Fibroblast of skin of abdomen (primary cell): ENCODE measurements at places on chromosomes 12 and 14.

DNA sequence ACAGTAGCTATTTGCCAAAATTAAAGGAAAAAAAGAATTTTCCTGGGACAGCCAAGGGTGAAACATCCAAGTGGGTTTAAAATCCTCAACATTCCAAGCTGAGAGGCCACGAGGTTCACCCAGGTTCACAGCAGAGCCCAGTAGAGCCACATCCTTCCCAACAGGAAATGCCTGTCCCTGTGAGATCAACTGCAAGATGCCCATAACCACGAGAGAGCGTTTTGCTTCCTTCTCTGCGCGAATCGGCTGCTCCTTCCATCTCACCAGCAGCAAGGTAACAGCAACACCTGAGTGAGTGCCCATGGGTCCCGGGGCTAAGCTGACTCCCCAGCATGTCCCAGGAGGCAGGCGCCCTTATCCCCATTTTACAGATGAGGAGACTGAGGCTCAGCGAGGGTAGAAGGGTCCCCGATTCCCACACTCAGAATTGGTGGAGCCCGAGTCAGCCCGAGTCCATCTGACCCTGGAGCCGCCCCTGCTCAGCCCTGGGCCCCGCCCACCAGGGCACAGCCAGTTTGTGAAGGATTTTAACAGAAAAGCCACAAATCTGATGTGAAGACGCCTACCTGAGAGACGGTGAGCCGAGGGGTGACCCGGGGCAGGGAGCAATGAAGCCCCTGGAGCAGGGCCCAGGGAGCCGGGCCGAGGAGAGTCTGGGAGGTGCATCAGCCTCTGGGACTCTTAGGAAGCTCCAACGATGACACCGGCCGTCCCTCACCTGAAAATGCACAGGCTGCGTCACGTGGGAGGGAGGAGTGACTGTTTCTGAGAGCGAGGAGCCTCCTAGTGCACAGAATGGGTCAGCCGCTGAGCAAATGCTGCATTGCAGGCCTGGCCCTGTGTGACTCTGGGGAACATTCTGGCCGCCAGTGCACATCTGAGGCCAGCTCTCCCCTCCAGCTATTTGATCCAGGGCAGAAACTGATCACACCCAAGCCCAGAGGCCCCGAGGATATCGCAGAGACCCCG lies 236.9 kb upstream of the SFSWAP start:
- DNase-seq = no peak

- DNase-seq = no peak
Observed at GRCh38 chr14:33486332-33486890, 464.5 kb downstream of the EGLN3 start.

DNA sequence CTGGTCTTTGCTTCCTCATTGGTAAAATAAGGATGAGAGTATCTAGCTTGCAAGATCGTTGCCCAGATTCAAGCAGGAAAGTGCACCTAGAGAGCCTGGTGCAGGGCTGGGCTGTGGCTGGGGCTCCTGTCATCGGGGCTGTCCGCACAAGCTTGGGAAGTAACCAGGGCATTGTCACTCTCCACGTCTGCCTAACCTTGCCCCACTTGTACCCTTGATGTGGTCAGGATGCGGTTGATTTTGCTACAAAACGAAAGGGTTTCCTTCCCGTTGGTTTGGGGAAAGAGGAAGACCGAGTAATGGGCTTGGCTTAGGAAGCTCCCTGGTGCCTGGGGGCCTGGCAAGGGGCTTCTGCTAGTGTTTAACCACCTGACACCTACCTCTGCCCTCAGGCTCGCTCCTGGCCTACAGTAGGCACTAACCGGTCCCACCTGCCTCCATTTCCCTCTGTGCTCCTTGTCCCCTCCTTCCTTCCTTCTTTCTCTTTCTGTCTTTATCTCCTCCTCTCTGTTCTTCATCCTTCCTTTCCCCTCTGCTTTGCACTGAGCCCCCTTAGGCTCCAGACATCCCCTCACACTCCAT lies 21.8 kb downstream of the MVK start:
- DNase-seq = no peak

DNA sequence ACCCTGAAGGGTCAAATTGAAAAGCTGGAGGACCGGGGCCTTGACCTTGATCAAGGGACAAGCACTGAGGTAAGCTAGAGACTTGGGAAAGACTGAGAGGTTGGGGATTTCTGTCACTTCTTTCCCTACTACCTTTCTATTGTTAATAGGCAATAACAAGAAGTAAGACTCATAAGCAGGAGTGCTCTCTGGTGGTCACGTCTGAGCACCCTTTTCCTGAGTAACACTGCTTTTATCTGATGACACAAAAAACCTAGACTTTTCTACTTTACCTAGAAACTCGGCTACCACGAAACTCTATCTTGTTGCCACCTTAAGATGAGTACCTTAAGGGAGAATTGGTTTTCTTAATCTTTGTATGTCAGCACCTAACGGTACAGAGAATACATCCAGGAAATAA lies 35.5 kb upstream of the PPFIBP1 start:
- DNase-seq = no peak

DNA sequence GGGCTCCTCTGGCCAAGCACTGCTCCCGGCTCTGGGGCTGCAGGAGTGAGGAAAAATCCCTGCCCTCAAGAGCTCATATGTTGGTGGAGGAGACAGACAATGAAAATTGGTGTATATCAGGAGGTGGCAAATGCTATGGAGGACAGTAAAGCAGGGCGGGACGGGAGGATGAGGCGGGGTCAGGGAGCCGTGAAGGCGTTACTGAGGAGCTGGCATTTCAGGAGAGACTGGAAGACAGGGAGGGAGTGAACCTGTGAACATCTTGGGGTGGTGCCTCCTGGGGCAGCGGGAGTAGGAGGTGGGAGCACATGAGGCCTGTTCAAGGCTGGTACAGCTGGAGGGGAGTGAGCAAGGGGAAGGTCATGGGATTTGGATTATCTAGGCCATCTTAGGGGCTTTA lies 26.6 kb downstream of the TSPAN9 start:
- DNase-seq = no peak

DNA sequence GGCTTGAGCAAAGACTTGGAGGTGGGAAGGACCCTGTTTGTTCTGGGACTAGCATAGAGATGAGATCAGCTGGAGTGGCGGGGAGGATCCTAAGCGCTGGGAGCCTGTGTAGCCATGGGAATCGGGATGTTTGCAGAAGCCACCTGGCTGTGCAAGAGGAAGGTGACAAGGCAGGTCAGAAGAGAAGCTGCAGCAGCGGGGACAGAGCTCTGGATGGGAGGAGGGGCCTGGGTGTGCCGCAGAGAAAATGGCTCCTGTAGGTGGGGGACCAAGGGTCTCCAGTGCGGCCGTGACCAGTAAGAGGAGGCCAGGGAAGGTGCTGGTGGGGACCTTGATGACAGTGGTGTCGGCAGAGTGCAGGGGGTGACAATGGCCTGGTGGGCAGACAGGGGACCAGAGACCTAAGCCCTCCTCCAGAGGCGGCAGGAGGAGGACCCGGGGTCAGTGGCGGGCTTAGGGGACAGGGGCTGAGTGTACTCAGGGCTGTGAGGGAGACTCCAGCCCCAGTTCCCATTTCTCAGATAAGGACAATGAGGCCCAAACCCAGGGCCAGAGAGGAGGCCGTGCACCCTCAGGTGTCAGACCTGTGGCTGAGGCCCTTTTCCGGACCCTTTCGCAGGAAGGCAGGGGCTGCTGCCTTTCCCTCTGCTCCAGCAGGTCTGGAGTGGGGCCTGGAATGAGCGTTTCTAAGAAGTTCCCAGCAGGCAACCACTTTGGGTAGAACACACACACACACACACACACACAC lies 206.6 kb upstream of the RTL1 start:
- no peak for DNase-seq

DNA sequence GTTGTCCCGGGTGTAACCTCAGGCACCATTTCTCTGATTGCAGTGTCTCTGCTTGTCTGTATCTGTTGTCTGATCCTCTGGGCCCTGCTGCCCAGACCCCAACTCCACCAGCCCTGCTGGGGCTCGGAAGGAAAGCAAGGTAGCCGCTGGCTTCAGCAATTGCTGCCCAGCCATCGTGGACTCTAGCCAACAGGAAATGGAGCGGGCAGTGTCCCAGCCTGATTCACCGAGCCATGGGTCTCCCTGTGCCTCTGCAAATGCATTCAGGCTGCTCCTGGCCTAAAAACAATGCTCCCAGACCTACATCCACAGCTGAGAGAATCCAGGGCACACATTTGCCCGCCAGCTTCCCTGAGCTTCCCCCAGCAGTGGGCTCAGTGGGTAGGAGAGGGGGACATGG lies 9.2 kb downstream of the TUNAR start:
- DNase-seq = no peak

GRCh38 chr14:100679707-100680438 lies 46.8 kb upstream of the DLK1 start:
- peak; percentile 83 for DNase-seq

GRCh38 chr12:105076098-105076497 lies 8.2 kb downstream of the ALDH1L2 start:
- DNase-seq = peak; percentile 47

GRCh38 chr14:96053600-96054381 lies 14.6 kb downstream of the C14orf132 start:
- peak; percentile 92 for DNase-seq

DNA sequence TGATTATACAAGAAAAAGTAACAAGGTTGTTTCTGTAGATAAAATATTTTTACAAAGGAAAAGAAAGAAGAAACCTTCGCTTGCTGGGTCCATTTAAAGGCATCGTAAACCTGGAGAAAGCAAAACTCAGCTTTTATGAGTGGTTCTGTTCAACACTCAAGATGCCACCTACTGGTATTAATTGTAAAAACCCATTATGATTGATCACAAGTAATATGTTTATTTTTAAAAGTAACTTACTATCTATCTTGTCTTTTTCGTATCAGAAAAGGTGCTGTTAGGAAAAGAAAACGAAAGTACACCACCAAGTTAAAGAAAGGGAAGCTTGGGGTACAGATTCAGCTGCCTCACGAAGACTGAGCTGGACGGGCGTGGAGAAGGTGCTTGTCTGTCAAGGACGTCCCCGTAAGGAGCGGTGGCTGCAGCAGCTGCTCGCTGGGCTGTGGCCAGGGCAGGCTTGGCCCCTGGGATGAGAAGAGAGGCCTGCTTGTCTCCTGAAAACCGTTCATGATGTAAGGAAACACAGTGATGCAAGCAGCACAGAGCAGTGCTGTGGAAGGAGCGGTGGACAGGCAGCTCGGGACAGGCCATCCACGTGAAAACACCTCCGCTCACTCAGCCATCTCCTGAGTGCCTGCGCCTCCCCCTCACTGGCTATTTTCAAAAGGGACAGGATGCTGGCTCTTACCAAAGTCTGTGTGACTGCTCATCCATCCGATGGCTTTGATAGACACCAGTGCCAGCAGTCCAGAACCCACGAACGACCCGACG lies 25.0 kb downstream of the SLC15A4 start:
- DNase-seq = no peak

DNA sequence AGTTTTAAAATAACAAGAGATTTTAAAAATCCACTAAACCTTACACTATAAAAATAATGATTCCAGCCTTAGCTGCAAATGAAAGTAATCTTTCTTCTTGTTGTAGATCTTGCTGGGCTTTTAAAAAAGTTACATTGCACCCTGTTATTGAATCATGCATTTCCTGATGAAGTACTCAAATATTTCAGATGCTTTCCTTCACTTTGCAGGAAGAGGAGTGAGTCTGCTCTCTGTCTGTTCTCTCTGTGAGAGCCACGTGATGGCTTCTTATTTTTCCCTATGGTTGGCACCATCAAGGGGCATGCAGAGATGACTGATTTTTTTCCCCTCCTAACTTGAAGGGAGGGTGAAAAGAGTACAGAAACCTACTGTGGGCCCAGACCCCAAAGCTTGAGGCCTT lies 262.7 kb downstream of the ATP23 start:
- peak; percentile 52 for DNase-seq

GRCh38 chr14:68925373-68925772 lies 53.7 kb downstream of the ACTN1 start:
- no peak for DNase-seq

GRCh38 chr14:72261068-72261467 lies 328.8 kb downstream of the RGS6 start:
- no peak for DNase-seq

- DNase-seq = peak; percentile 58
Observed at GRCh38 chr12:114168061-114168460, 201.9 kb upstream of the RBM19 start.

DNA sequence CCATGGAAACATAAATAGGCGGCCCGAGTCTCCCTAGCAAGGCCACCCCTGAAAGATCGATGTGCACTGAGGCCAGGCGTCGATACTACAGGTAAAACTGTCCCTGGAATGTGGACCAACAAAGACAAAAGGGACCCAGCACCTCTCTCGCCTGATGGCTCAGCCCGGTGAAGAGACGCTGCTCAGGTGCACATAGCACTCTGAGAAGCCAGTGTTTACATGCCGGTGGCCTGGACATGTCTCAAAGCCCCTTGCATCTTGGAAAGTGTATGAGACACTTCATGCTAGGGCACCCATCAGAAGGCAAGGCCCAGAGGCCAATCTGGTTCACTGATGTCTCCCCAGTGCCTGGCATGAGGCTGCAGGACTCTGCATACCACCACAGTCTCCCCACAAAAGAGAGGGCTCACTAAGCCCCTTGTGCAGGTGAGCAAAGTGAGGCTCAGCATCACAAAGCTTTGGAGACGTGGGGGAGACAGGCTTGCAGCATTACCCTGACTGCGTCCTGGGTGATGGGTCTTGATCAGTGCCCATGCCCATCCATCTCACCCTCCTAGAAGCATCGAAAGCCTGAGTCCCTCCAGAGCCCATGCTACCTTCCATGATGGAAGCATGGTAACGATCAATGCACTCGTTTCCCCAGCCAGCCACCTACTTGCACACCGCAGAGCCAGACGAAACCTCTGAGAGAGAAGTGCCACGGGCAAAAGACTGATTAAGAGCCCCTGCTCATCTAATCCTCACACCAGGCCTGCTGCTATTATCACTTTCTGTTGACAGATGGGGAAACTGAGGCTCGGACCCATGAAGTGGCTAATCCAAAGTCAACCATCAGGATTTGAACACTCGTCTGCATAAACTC lies 16.1 kb downstream of the BCL11B start:
- DNase-seq = no peak

DNA sequence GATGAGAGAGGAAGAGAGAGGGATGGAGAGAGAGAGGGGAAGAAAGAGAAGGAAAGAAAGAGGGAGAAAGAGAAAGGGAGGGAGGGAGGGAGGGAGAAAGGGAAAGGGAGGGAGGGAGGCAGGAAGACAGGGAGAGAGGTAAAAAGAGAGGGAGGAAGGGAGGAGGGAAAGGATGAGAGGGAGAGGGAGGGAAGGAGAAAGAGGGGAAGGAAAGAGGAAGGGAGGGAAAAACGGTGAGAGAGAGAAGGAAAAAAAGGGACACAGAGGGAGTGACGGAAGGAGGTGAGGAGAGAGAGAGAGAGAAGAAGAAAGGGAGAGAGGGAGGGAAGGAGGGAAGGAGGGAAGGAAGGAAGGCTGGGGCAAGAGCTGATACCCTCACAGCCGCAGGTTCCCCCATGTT lies 56.8 kb downstream of the FOXN3 start:
- DNase-seq = no peak

DNA sequence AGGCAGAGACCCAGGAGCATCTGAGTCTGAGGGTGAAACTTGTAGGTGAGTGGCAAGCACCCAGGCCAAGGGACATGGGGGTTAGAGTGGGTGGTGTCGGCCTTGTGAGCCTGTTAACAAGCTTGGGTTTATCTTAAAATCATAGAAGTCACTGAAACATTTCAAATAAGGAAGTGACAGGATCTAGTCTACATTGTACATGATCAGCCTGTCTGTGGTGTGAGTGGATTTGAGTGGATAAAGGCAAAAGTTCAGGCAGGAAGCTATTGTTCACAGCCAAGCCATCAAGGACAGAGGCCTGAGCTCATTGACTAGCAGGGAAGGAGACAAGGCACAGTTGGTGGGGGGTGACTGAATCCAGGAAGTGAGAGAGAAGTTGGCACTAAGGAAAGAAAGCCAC lies 59.3 kb upstream of the FKBP4 start:
- DNase-seq = no peak
